ENCODE measurements at places on chromosomes 4 and X.

- no peak for DNase-seq
These were observed 41.8 kb upstream of the AP1AR start for GRCh38 chr4:112189754-112190153.

DNA sequence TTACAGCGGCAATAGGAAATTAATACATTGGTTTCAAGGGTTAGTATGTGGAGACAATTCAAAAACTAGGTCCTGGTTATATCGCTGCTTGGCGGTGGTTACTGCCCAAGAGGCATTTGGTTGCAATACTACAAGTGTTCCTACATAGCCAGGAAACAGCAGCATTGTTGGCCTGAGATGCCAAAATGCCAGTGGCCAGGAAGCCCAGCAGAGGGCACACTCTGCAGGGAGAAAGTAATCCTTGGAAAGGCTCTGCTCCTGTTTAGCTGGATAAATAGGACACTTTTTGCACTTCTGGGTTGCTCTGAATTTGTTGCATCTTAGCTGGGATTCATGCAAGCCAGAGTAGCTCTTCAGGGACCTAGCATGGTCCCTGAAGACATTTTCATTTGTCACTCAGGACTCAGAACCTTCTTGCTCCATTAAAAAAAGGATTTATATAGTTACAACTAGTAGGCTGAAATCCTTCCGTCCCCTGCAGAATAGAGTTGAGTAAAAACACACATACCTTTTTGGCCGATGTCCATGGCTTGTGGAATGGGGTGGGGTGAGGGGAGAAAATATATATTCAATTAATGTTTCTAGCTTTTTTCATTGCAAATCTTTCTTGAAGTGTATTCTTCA, 8.1 kb upstream of the GPR119 start:
- DNase-seq: no peak

- DNase-seq: no peak
These were observed 128.9 kb upstream of the TRPC5 start for GRCh38 chrX:112211459-112211858.

DNA sequence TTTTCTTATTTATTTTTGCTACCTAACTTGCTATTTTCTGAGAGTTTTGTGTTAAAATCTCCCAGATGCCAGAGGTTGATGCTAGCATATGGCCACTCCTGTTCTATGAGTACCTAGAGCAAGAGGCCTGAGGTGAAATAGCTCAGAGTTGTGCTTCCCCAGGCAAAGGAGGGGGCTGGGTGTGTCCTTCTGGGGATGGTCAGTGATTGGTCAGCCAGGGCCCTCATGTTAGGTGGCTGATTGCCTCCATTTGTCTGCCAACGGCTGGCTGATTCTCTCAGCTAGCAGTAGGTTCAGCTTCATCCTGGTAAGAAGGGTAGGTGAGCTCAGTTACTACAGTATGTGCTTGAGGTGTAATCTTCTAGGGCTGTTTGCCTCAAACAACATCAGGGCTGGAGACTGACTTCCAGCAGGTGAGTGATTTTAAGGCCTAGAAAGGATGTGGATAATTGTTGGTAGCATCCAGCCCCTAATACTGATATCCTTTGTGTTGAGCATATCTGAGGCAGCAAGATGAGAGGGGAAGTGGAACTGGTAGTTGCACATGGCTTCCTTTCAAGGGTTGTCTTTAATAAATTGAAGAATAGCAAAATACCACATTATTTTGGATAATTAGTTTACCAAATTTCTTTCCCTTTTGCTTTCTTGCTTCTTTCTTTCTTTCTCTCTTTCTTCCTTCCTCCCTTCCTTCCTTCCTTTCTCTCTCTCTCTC, 62.5 kb upstream of the RHOH start:
- DNase-seq: no peak

GRCh38 chr4:165458471-165458870, 79.7 kb downstream of the CPE start:
- DNase-seq: no peak

GRCh38 chr4:185520119-185520518, 15.2 kb downstream of the PDLIM3 start:
- no peak for DNase-seq

DNA sequence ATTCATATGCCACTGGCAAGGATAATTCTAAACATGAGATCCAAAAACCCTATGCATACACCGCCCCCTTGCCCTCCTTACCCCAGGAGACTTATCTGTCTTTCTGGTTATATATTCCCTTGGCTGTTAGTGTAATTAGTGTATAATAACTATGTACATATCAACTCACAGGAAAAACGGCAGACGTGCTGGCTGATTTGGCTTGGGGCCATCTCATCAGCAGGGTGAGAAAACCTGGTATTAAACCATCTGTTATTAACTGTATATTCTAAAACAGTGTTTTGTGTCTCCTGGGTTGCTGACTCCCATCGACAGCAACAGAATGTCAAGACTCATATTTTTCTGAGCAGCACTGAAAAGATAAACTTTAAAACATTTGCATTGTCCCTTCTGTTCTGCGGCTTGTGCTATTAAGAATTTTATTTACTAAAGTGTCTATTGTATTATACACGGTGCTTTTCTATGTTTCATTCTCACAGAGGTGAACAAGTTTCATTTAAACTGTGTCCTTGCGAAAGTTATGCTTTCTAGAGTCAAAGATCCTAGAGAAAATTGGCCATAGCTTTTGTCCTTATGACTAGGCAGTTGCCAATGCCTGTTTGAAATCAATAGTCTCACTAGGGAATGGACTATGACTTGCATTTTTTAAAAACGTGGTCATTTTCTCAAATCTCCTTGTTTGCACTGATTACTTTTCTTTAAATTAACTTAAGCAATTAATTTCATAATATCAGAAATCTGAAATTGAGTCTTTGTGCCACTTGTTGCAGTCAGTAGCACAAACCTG, 211.5 kb upstream of the MID1 start:
- no peak for DNase-seq

GRCh38 chr4:17058916-17059741, 160.7 kb upstream of the LDB2 start:
- no peak for DNase-seq

GRCh38 chr4:99606716-99607115, 32.1 kb downstream of the MTTP start:
- DNase-seq: no peak

GRCh38 chrX:49282647-49283011, 13.0 kb downstream of the PPP1R3F start:
- DNase-seq: no peak

- DNase-seq: no peak
These were observed 5.5 kb upstream of the ATP2B3 start for GRCh38 chrX:153511784-153512500.

DNA sequence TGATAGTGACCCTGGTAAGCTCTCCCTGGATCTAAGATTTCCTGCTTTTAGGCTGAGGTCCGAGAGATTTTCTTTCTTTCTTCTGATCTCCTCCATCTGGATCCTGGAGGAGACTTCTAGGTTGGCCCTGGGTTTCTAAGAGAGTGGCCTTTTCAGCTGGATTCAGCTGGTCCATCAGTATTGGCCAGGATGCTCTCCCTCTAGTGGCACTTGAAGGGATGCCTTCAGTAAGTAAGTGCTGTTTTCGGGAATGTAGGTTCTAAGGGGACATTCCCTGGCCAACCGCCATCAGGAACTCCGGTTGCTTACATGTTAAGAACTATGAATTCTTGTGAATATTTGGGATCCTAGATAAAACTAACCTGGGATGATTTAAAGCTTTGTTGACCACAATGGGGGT, 56.9 kb downstream of the SERTM2 start:
- no peak for DNase-seq

DNA sequence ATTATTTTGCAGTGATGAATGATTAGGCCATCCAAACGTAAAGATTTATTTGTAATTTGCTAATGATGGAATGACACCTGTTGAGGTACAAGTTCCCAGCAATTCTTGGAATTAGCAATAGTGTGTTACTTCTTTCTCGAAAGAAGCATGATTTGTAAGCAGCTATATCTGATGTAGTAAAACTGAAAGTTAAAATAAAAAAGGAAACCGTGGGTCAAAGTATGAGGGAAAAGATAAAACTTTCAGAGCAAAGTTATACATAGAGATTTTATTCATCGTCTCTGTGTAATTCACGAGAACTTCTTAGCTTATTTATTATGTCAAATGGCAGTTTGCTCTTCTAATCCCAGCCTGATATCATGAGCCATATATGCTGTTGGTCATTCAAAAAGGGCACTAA, 59.0 kb downstream of the NFKB1 start:
- DNase-seq: no peak

DNA sequence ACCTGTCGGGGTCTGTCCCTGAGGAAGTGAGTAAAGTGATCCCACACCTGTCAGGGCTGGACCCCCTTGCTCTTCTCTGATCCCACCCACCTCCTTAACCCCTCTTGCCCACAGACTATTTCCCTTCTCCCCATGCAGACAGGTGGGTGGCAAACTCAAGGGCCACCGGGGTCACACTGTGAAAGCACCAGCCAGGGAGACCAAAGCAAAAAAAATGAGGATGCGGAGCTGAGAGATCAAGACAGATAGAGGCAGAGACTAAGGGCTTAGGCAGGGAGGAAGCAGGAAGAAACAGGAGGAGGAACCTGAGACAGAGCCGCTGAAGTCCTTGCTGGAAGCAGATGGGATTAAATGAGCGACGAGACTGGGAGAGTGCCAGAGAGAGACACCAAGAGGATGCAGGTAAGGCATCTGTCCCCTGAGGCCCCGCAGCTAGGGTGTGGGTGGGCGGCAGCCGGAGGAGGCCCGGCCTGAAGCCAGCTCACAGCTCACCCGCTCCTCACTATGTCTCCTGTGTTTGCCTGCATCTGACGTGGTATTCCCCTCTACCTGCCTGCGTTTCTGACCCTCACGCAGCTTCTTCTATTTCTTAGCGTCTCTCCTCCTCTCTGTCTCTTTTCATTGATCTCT, 7.2 kb downstream of the TIMM17B start:
- DNase-seq: no peak

DNA sequence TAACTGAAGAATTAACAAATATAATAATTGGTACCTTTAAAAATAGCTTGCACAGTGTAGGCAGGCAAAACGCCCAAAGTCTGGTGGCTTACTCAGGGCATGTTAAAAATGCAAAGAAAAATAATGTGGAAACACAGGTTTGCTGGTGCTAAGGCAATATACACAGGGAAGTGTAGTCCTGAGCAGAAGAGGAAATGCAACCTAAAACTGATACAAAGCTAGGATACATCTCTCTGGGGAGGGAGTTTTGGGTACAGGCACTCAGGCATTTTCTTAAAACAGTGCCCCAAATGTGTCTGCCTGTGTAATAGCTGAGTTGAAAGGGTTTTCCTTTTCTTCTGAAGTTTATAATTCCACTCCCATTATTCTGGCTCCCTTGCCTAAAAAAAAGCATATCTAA, 47.4 kb downstream of the TMPRSS11E start:
- DNase-seq: no peak

GRCh38 chrX:50988649-50989048, 78.1 kb downstream of the BMP15 start:
- no peak for DNase-seq

- DNase-seq: no peak
These were observed 248.0 kb upstream of the SFRP2 start for GRCh38 chr4:154036856-154037255.

DNA sequence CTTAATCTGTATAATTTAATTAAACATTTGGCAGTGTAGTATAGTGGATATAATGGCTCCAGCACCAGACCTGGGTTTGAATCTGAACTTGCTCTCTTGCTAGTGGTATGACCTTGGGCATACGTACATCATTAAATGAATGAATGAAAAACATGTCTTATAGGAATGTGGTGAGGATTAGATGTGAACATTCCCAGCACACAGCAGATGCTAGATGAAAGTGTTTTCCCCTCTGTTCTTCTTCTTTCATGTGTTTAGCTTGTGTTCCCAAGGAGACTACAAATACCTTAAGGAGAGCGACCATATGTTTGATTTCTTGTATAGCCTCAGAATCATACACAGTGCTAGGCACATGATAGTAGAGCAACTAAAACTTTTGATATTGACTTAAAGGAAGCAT, 56.5 kb downstream of the CT47B1 start:
- no peak for DNase-seq

GRCh38 chr4:86055898-86056297, 304.0 kb downstream of the MAPK10 start:
- DNase-seq: no peak

DNA sequence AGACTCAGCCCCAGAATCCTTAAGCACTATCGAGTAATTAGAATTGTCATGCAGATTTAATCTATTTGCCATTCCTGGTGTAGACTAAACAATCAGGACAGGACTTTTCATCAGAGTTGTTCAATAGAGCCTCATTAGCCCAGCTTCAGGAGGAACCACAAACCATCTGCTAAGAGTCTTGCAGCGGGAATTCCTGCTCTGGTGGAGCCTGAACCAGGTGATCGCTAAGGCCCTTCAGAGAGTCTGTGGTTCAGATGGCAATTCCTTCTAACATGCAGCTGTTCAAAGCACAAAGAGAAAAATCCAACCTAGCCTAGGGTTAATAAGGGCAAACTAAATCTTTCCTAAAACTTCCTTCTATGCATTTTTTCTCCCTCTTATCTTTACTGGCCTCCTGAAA, 119.1 kb upstream of the CPEB2 start:
- DNase-seq: no peak

DNA sequence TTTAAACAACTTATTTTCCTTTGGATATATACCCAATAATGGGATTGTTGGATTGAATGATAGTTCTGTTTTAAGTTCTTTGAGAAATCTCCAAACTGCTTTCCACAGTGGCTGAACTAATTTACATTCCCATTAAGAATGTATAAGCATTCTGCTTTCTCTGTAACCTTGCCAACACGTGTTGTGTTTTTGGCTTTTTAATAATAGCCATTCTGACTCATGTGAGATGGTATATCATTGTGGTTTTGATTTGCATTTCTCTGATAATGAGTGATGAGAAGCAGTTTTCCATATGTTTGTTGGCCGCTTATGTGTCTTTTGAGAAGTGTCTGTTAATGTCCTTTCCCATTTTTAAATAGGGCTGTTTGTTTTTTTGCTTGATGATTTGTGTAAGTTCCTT, 155.6 kb upstream of the PITX2 start:
- DNase-seq: no peak

DNA sequence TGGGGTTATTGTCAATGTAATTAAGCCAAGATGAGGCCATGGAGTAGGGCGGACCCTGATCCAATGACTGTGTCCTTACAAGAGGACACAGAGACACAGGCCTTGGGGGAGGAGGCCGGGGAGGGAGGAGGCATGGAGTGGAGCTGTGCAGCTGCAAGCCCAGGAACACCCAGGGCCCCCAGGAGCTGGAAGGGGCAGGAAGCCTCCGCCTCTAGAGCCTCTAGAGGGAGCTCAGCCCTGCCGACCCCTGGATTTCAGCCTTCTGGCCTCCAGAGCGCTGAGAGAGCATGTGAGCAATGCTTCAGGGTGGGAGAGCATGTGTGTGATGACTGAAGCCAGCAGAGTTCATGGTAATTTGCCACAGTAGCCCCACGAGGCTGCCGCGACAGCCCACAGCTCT, 234.6 kb downstream of the AFAP1 start:
- no peak for DNase-seq

- DNase-seq: no peak
These were observed at the start of gene TBC1D9 for GRCh38 chr4:140756319-140757231. Gene TBC1D9 (minus strand): TSS chr4:140756385. CDS start chr4:140756045, 340 bp downstream.

DNA sequence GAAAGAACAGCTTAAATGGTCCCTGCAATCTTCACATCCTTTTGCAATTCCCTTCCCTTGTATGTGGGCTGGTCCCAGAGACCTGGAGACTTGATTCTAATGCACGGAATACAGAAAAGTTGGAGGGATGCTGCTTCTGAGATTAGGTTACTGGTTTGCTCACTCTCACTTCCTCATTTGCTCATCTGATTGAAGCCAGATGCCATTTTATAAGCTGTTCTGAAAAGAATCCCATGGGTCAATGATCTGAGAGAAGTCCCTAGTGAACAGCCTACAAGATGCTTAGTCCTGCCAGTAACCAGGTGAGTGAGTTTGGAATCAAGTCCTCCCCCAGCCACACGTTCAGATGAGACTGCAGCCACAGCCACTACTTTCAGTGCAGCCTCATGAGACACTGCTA, 35.9 kb downstream of the MAGEA1 start:
- DNase-seq: no peak

All from stimulated activated CD4-positive, alpha-beta T cell treated with anti-CD3 and anti-CD28 coated beads, Interleukin-1b, Interleukin-23, amount 100 ng/mL, for 1 hour (primary cell).